Right ventricle myocardium superior (tissue), 1 donor: ENCODE measurements at places on chromosomes 12 and 14.

DNA sequence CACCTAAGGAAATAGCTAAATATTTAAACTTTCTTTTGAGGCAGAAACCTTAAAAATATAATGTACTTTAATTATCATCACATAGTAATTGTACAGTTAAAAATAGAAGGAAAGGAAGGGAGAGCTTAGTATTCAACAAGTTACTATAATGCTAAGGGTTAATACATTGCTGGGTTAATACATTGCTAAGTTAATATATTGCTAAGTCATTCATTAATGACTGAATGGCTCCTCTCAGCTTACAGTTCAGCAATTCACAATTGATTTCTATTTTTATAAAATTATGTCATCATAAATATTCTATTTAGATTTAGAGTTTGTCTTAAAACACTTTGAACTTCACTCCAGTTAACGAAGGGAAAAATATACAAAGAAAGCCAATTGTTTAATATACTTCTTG is 207.9 kb downstream of the BMP4 start:
- no peak for DNase-seq

- no peak for DNase-seq
Observed at GRCh38 chr12:47707355-47707754, 1.5 kb upstream of the RPAP3 start.

GRCh38 chr14:33979613-33980276 is 28.9 kb upstream of the EGLN3 start:
- DNase-seq, result no peak

GRCh38 chr12:72717036-72717435 is 444.9 kb downstream of the TRHDE start:
- DNase-seq, result no peak

DNA sequence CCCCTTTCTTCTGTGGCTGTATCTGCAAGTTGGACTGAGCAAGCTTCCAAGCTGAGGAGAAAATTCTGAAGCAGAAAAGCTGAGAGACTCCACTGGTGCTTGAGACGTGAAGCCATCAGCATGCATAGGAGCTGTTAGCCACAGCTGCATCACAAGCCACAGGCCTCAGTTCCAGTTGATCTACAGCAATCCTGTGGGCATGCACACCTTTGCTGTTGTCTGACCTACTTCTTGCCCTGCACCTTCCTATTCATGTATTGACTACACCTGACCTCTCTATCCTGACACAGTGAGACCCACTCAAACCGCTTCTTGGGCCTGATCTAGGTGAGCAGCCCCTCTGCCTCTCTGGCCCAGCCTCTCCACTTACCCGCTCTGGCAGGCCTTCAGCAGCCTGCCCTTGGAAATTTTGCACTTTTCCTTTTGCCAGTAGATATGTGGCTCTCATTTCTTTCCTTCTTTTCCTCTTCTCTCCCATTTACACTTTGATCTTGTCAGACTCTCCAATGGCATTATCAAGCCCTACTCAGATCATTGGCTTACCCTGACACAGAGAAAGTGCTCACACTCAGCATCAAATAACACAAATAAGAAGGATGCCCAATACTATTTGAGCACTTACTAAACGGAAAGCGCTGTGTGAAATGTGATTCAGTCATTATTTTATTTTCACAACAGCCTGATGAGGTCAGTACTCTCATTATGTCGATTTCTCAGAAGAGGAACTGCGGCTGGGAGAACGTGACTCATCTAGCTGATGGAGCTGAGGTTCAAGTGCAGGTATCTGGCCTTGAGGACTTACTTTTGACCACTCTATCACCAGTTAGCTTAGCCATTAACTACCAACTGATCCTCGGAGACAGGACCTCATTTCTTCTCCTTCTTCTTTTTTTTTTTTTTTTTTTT is 21.9 kb upstream of the PTGR2 start:
- DNase-seq, result no peak
